ENCODE measurements at places on chromosomes 2 and 18. TPM values are rescaled to one million over a fixed set of nuclear protein-coding genes. Genes with fewer than 3 reads are reported as not detected.

Gene REG3G
- not detected for total RNA-seq

Gene MFSD2B
- total RNA-seq, result not detected

- DNase-seq, result no peak
Observed at GRCh38 chr18:76594966-76595365, 99.9 kb upstream of the ZNF516 start.

Gene PLB1
- 1.6 TPM for total RNA-seq

DNA sequence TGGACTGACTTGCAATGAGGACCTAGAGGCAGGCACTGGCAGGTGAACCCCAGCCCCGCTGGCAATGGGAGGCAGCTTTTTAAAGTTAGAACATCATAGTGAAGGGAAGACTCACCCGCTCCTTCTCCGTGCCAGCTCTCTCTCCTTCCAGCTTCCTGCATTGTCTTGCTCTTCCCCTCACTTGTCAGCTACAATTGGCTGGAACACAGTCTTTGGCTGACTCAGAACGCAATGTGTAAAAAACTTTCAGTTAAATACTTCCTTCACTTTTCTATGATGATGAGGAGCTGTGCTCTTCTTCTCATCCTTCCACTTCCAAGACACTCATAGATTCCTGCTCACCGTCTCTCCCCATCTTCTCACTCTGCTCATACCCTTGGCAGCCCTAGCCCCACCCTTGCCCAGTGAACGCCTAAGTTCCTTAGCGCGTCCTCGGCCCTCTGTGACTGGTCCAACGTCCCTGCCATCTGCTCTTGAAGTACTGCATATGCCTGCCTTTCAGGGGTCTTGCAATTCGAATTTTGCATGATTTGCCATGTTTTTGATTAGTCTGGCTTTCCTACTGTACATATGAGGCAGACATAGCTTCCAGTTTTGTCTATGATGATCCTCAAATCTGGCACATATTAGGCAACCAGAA lies 118.0 kb upstream of the TMEM200C start:
- DNase-seq, result no peak

GRCh38 chr2:132901661-132902060 lies 231.7 kb upstream of the LYPD1 start:
- DNase-seq, result no peak

DNA sequence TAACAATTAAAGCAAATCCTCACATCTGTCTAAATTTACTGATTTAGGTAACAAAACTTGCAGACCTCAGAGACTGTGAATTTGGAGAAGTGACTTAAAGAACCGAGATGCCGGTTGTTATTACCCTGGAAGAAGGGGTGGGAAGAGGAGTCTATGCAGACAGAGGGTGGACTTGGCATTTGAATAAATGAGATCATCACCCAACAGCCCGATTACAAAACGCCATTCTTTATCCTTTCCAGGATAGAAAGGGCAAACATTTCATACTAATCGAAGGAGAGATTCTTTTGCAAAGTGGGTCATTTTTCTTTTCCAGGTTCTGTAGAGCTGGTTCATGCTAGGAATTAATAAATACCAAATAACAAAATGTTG lies 73.1 kb upstream of the TPO start:
- DNase-seq, result no peak

Gene CCDC74B
- total RNA-seq, result 0.72 TPM

DNA sequence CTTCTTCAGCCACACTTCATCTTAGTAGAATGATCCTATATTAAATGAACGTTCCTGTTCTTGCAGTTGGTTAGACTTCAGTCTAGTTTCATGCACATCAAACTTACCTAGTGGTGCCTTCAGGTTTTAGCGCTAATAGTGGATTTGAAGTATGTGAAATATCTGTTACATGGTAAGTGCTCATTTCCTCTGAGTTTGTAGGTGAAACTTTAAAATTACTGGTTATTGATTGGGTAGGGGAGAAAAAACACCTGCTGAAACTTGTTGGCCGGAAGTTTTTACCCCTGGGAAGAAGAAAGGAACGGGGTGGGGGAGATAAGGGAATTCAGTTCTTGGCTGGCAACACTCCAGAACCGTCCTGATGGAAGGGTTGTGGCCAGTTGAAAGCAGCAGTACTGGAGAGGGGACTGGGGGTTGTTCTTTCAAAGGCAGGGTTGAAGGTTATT lies 112.8 kb downstream of the SPTBN1 start:
- no peak for DNase-seq

DNA sequence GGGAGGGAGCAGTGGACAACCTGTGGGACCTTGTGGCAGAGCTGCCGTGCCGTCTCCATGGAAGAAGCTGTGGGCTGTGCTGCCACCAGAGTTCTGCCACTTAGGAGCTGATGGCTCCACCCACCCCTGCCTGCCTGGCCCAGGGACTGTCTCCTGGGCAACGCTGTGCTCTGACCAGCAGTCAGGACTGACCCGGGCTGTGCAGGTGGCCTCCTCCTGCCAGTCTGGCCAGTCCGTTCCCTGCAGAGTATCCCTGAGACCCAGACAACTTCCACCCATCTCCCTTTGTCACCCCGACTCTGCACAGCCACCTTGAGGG lies 12.8 kb downstream of the ASIC4 start:
- DNase-seq, result no peak

DNA sequence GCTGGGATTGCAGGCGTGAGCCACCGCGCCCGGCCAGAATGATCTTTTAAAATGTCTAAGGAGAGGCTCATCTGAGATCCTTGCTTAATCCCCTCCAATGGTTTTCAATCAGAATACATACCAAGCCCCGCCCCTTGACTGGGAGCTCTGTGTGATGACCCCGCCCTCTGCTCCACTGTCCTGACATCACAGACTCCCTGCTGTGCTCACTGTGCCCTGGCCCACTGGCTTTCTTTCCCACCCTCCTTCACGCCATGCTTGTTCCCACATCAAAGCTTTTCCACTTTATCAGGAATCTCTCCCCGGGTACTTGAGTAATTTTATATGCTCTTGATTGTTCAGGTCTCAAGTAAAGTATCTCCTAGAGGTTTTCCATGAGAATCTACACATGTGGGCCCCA lies 762.3 kb upstream of the ID2 start:
- DNase-seq, result peak; percentile 45

Gene TACR1
- total RNA-seq, result not detected

DNA sequence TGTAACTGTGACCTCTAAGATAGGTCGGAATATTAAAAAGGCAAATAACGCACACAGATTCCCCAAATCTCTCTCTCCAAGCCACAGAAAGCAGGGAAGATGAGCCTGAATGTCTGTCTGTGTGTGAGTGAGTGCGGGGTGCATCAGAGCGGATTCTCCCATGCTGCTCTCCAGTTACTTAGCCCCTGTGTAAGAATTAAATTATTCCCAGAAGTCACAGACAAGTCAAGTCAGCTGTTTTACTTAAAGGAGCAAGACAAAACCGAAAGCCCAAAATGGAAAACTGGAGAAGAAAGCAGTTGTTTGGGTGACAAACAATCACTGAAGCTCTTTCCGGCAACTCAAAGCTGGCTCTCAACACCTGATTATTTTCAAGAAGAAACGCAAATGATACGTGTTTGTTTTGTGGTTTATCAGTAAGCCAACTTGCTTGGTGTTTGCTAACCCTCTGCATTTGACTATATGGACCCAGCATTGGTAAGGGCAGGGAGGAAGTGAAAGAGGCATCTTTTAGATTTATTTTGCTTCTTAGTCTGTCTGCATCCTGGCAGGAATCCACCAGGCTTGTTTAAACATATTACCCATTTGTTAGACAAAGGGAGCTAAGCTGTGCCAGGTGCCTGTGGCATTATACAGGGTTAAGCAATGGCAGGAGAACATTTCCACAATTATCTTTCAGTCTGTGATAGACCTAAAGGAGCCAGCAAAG lies 121.5 kb upstream of the CREB1 start:
- peak; percentile 41 for DNase-seq

DNA sequence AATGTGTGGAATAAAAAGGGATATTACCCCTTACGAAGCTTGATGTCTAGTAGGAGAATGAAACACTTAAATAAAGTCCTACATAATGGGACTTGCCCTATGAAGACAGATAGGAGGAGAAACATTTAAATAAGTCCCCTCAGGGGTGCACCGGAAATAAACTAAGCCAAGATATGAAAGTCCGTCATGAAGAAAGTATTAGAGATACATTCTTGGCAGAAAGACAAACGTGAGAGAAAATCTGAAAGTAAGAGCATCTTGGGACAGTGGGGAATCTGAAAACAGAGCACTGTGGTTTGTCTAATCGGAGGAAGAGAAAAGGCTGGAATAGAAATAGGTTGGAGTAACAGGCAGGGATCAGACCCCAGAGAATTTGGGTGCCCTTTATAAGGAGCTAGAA lies 516.9 kb upstream of the DSEL start:
- DNase-seq, result peak; percentile 3

DNA sequence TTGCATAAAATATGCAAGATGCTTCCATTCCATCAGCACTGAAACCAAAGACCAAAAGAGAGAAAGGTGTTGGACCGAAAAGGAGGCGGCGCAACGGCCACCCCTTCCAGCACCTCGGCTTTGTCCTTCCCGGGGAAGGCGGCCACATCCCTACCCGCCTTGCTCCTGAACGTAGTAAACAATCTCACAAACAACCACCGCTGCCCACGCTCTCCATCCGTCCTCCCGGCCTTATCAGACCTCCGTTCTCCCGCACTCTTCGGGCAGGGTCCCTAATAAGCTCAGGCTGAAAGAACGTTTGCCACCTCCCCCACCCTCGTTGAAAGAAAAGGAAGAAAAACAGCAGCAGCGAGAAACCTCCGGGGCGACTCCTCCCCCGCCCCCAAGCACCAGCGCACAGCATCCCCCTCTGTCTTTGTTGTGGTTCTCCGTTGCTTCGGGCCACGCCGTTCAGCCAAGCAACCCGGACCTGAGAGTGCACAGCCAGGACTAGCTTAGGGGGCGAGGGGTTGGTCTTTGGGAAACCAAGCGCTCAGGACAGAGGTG lies 4.4 kb downstream of the EVX2 start:
- peak; percentile 6 for DNase-seq

GRCh38 chr2:196181484-196181883 lies 10.1 kb upstream of the STK17B start:
- DNase-seq, result no peak

Gene UGT1A6
- not detected for total RNA-seq

Gene TM4SF20
- total RNA-seq, result not detected

Gene YES1
- 69.1 TPM for total RNA-seq

- DNase-seq, result no peak
Observed at GRCh38 chr2:195602687-195603086, 54.3 kb upstream of the SLC39A10 start.

DNA sequence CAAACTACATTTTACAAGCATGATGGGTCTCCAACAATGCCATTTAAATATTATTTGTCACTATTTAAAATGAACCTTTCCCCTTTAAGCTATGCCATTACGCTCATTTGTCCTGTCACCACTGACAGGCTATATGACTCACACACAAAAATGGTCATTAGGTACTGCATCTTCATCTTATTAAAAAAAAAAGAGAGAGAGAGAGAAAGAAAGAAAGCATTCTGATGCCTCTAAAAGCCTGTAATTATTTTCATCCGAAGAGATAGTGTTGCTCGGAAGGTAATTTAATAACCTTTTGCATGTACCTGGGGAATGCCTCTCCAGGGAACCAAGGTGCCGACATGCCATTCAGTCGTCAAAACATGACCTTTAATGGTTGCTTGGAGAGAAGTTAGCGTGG lies 226.7 kb downstream of the ARHGAP15 start:
- DNase-seq, result no peak

DNA sequence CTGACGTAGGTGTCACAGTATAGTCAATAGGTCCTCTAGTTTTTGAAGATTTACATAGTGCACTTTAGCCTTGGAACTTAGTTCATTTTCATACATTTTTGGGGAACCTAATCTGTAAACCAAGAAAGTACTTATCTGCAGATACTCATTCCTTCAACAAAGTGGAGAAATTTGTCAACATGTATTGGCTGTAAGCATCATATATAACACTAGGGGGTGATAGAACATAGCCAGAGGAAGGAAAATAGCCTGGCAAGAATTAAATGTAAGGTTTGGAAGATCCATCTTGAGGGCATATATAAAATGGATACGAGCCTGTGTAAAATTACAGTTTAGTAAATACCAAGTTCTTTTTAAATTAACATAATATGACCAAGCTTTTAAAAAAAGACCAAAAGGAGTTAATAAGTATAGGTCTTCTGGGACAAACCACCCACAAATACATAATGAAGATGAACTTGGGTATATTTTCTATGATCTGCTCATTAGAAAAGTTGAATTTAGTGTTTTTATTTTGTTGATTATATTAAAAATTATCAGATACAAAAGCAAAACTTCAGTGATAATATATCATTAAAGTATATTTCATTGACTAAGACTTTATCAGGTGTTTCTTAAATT lies 18.2 kb downstream of the RPL37A start:
- peak; percentile 50 for DNase-seq

Gene SERPINB3
- total RNA-seq, result not detected

GRCh38 chr2:128805918-128806317 lies 487.2 kb upstream of the HS6ST1 start:
- no peak for DNase-seq

Gene MYO1B
- total RNA-seq, result 173 TPM

GRCh38 chr18:13530879-13531387 lies 195.4 kb downstream of the FAM210A start:
- peak; percentile 23 for DNase-seq

Gene GKN2
- not detected for total RNA-seq
